Kidney epithelial cell (primary cell): ENCODE measurements at places on chromosomes 5 and 9. TPM values are rescaled to one million over a fixed set of nuclear protein-coding genes. Genes with fewer than 3 reads are reported as not detected.
A peak's percentile ranks its signal among the peaks of the same experiment; 100 is the strongest.

PIP5K1B gene
- total RNA-seq, result 0.55 and 0.71 TPM in 2 replicates

NXNL2 gene
- 0.55 and 4.3 TPM in 2 replicates for total RNA-seq

EMB gene
- total RNA-seq, result 8.4 and 15.1 TPM in 2 replicates

TAF1L gene
- under 0.01 TPM in 1 of 2 replicates, not detected in the other for total RNA-seq

GRCh38 chr5:142032747-142033631, 20.2 kb upstream of the GNPDA1 start:
- DNase-seq, result no peak

DNA sequence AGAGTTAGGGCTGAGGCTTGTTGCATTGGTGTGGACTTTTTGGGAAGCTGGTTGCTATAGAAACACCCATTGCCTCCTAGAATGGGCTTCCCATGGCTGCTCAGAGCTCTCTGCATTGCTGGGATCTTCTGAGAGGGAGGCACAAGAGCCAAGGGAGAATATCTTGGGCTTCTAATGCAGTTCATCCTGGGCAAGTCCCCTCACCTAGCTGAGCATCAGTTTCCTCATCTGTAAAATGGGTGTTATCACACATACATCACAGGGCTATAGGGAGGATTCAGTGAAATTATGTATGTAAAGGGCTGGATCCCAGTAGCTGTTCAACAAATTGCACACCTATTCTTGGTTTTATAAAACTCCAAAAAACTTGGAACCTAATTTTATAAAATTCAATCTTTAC, 106.1 kb upstream of the ALDH1B1 start:
- no peak for DNase-seq

- no peak for DNase-seq
These were observed 41.3 kb downstream of the RAPGEF1 start for GRCh38 chr9:131698618-131698985.

GRCh38 chr9:75699625-75700251, 190.7 kb upstream of the PCSK5 start:
- no peak for DNase-seq

DNA sequence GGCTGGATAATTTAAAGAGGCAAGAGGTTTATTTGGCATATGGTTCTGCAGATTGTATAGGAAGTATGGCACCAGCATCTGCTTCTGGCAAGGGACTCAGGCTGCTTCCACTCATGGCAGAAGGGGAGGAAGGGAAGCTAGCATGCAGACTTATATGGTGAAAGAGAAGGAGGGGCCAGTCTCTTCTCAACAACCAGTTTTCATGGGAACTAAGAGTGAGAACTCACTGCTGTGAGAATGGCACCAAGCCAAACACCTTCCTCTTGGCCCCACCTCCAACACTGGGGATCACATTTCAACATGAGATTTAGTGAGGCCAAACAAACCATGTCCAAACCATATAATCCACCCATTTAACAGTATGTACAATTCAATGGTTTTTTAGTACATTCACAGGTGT, 113.3 kb upstream of the SHB start:
- DNase-seq, result no peak

DNA sequence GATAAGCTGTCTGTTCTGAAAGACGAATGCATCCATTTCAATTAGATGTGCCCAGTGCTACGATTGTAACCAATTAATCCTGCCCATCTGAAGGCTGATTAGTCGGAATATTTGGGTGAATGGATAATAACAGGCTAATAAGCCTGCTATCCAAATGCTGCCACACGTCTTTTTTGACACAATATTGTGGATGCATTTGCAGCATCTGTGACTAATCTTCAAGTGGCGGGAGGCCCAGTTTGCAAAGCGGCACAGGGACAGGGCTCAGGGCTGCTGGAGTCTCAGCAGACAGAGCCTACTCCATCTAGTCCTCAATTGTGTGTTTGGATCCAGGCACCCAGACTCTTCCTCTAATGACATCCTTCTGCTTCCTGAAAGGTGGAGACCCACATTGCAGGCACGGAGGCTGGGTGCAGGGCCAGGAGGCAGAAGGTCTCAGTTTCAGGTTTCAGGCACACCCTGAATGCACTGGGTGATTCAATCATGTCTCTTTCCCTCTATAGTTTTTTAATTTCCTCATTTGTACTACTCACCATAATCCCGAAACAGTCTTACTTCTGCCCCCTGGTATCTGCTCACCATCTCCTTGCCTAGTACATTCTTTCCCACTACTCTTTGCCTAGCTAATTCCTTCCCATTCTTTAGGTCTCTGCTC, 169.6 kb downstream of the ASTN2 start:
- DNase-seq, result no peak

DNA sequence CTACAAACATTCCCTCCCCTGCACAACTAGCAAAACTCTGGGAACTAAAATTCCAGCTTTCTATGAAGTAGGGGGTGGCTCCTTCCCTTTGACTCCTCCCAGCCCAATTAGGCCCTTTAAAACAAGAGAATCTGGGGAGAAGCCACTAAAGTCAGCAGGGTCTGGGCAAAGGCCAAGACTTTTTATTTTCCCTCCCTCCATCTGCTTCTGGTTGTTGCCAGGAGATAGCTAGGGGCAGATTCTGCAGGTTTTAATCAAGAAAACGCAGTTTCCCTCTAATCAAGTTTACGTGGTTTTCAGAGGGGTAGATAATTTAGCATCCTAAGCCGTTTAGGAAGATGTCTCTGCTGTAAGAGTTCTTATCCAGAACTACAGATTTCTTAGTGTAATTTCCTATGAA, 114.5 kb upstream of the CDH6 start:
- DNase-seq, result no peak

DNA sequence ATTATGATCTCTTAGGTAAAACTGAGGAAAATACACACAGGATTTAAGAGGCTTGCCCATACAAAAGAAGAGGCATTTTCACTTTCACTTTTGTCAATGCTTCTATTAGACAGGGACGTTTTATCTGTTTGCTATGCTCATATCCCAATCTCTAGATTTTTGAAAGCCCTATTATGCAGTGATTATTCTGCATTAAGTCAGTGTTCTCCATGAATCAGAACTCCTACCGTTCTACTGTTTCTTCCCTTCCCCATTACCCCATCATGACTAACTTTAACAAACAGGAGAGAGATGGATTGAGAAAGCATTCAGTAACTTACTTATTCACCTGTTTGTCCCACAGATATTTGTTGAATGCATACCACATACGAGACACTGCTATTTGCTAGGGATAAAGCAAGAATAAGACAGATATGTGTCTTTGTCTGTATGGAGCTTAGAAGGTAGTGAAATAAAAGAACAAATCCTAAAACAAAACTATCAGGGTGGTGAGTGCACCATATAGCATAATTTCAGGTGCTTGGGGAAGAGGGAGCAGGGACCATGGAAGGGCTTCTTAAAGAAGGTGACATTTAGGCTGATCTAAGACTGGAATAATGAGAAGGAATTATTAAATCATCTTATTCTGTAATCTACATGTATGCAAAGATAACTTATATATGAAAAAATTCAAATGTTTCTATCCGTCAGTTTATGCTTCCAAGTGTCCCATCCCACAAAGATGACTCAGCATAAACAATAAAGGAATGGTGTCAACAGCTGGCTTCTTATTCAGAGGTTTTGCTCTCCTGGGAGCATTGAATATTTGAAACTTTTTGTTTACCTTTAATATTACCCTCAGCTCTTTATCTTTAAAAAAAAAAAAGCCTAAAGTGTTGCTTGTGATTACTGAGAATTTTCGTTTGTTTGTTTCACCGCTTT, 328.1 kb downstream of the HINT1 start:
- no peak for DNase-seq

DNA sequence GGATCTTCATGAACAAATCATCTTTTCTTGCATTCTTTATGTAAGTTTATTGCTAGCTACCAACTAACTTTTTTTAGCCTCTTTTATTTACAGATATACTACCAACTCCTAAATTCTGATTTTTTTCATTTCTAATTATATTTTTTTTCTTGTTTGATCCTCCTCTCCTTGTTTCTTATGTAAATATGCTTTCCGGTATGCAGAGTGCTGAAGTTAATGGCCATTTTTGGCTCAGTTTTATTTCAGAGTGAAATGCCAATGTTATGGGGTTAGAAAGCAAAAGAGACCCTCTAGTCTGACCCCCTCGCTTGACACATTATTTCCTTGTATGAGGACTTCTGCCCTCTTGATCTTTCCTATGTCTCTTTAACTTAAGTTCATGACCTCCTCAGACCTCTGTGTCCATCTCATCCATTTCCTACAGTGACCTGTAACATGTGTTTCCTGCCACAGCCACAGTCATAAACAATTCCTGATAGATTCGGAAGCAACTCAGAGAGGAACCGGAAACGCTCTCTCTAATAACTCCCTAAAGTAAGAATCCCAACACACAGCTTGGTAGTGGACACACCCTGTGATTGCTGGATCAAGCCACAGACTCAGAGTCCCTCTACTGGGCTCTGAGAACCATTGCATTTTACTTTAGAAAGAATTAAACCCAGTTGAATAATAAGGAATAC, 42.9 kb upstream of the AFAP1L1 start:
- peak; percentile 28 for DNase-seq

- DNase-seq, result no peak
These were observed 70.1 kb upstream of the RAPGEF1 start for GRCh38 chr9:131809941-131810344.

DNA sequence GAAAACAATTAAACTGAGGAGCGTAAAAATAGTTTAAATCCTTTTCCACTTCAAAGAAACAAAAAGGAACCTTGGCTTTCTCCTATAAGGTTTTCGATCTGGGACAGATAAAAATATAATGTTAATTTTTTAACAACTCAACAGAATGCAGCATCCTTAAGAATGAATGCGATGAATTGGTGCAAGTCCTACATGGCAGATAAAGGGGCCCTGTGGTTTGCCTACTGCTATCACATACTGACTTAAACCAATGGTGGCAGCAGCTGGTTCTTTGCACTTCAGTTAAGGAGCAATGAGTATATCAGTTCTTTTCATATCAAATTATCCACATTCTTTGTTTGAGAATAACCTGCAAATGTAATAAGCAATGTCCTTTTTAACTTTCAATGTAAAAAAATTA, 12.4 kb upstream of the TYRP1 start:
- DNase-seq, result no peak

DNA sequence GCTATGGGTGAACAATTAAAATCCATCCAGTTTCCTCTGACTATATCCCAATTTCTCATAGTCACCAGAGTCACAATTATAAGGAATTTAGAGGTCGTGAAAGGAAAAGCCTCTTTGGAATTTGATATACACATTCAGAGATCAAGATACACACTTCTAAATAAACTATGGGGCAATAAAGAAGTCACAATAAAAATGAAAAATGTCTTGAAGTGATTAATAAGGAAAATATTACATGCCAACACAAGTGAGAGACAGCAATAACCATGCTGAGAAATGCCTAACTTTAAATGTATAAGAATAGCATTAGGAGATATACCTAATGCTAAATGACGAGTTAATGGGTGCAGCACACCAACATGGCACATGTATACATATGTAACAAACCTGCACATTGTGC, 54.9 kb upstream of the ADAMTS19 start:
- no peak for DNase-seq

DNA sequence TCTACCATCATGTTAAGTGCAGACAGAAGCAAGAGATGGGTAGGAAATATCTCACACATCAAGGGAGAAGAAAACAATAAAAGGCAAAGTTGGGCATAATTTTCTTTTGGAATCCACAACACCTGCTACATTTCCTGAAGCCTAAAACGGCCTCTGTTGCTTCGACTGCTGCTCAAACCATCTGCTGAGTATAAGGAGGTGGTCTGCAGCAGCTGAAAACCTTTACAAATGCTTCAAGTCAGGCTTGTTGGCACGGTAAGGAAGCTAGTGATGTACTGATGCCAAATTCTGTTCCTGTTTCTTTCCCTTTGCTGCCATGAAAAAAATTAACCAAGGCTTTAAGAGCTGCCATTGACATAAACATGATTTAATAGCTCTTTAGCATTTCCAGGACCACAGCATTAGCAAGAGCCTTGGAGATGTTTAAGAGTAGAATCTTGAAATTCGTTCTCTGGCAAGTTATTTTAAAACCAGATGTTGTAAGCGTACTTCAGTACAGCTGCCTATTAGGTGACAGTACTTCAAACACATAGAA, 75.6 kb downstream of the DMRTA1 start:
- no peak for DNase-seq

- no peak for DNase-seq
These were observed 5.0 kb upstream of the NSD1 start for GRCh38 chr5:177128551-177128981.

DNA sequence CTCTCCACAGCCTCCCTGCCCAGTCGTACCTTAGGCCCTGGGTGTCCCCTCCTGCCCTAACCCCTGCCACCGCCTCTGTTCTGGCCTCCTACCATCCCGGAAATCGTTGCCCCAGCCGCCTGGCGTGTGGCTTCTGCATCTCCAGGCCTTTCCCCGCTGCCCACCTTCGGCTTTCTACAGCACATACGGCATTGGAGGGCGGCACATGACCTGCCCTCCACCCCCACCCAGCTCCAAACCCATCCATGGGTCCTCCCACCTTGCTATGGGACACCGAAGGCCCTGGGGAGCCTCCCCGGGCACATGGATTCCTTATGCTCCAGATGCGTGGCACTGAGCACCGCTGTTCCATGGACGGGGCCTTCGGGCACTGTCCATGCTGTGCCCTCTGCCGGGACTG, 32.0 kb downstream of the FGF18 start:
- DNase-seq, result no peak

GRCh38 chr9:89154651-89155336, 23.8 kb downstream of the SHC3 start:
- DNase-seq, result peak; percentile 79

- DNase-seq, result no peak
These were observed 84.1 kb downstream of the PHF2 start for GRCh38 chr9:93660352-93661046.
